ENCODE measurements at places on chromosomes 3 and 15.
A peak's percentile ranks its signal among the peaks of the same experiment; 100 is the strongest.

DNA sequence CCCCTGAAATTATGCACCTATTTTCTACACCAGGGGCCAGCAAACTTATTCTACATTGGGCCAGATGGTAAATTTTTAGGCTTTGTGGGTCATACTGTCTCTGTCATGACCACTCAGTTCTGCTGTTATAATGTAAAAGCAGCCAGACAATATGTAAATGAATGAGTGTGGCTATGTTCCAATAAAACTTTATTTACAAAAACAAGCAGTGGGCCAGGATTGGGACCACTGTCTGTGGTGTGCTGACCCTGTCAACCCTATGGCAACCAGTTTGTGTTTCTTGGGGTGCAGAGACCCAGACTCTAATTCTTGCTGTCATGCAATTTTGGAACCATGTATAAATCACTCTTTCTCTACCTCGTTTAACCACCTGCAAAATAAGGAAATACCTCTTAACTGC is 74.7 kb downstream of the LRIG1 start:
- DNase-seq = no peak

GRCh38 chr15:25796395-25796794 is 66.7 kb downstream of the ATP10A start:
- DNase-seq = no peak

DNA sequence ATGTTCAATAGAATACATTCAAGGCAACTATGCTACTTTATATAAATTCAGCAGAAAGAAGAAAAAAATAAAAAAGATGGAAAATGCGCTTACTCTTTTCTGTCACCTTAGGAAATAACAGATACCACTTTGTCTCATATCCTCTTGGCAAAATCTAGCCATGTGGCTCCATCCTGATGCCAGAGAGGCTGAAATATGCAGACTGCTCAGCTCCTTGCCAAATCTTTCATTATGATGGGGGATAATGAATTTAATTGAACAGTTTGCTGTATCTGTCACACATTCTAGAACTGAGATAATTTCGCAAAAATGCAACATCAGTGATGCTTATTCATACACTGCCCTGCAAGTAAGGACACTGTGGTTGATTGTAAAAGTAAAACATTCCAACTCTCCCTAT is 1081.5 kb downstream of the PLOD2 start:
- no peak for DNase-seq

- DNase-seq = peak; percentile 51
Measured at GRCh38 chr3:71582612-71583565, 639 bp downstream of the FOXP1 start.

DNA sequence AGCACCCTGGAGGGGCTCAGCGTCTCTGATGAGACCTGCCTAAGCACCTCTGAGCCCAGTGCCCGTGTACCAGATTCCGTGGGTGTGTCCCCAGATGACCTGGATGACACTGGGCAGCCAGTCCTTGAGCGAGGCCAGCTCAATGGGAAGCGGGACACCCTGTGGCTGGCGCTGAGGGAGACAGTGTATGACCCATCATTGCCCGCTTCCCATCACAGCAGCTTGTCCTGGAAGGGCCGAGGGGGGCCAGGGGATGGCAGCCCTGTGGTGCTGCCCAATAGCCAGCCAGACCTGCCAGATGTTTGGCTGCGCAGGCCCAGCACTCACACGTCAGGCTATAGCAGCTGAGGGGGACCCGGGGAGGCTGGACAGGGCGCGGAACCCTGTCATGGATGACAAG is 12.0 kb downstream of the DISP2 start:
- DNase-seq = no peak

GRCh38 chr3:187465503-187465902 is 97.3 kb downstream of the RTP4 start:
- DNase-seq = no peak

DNA sequence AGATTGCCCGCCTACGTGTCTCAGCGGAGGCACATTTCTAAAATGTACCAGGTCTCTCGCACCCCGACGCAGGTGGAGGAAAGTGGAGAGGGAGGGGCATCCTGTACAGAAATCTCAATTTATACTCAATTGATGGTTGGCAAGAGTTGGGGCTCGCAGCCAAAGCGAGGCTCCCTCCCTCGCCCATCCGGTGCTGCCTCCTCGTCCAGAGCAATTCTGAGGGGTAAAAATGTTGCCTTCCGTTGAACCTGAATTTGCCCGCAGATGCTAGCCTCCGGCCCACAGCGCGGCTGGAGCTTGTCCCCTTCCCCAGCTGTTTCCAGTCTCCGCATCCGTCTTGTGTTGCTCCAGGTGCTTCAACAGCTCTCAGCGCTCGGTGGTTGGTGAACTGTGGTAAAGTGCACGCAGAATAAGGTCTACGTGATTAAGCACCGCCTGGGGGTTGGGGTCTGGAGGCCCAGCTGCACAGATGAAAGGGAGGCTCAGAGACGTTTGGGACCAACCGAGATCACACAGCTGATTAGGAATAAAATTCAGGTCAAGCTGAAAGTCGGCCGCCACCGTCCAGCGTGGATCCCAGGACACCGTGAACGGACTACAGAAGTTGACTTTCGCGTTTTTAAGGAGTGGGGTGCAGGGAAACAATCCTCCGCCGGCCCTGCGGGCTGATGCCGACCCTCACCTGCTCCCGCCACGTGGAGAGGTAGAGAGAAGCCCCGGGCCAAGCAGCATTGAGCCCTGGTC is 846 bp upstream of the POLG start:
- DNase-seq = peak; percentile 55

DNA sequence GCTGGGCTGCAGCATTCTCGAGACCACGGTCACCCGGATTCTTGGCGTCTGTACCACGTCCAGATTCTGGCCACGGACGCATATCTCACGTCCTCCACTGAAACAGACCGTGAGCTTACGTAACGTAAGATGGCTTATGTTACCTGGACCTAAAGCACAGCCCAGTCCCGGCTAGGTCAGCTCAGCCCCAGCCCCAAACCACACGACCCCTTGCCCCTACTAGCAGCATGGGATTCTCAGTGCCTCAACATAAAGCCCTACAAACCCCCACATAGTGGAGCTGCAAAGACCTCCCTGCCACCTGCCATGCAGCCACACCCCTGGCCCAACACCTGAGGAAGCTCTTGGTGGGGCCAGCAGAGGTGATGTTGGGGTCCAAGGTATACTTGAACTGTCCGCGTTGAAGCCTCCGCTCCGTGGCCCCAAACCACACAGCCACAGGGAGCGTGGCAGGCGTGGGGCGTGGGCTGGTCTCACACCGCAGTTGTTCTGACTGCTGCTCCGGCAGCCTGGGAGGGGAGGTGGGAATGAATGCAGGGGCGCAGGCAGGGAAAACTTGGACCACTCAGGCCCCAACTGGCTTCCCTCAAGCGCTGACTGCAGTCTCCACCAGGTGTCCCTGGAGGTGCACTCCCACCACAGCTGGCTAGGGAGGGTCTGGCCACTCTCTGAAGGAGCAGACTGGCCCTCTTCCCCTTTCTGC is 14.5 kb downstream of the PLXNB1 start:
- DNase-seq = no peak

DNA sequence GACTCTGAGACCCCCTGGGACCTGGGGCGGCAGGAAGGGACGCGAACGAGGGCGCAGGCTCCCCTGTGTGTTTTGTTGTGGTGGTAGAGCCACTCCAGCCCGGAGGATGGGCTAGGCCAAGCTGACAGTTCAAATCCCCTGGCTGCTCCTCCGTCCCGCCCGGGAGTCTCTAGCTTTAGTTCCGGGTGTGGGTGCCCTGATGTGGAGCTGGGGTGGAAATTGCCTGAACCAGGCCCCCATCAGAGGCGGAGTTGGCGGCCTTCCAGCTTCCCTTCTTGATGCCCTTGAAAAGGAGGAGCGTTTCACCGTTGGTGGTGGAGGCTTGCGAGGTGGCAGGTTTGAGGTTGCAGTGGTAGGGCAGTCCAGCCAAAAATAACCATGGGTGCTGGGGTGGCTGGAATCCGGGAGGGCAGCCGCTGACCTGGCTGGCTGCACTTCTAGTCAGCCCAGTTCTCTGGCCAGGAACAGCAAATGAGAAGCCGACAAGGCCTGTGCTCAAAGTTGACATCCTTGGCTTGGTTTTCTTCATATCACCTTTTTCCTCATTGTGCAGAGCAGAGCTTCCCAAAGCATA is 817 bp downstream of the CLK3 start:
- DNase-seq = no peak

DNA sequence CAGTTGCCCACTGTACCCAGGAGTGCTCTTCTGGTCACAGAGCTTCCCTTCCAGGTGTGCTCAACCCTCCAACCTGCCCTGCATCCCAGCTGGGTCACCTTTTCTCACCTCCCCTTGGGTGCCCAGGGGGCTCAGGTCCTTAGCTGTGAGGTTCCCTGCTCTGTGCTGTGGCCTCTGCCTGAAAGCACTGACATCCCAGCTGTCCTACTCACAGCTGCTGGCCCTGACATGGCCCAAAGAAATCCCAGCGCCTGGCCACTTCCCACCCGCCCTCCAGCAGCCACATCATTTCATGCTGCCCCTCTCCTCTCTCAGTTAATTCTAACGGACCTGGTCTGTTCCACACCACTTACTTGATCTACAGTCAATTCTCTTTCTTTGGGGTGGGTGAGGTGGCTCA is 79.9 kb downstream of the ISG20 start:
- DNase-seq = no peak

DNA sequence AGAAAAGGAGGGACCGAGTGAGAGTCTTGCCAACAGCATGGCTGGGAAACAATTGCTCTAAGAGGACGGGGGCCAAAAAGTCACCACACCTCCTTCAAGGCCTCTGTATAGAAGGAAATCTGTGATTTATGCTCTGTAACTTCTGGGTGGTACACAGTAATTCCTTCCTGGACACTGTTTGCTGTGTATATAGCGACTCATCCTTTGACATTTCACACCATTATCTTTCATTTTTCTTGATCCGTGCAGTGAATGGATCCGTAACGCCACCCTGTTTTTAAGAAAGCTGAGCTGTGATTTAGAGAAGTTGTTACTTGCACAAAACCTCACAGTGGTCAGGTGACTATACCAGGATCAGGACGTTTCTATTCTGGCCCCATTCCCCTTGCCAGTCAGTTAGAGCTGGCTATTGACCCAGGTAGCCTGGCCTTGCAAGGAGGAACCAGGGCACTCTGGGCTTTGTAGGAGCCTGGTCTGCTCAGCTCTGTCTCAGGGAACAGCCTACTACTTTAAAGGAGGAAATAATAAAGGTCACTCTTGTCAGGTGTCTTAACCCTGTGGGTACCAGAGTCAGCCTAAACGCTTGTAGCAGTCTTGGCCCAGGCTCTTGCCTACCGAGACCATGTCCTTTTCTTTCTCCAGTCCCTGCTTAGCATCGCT is 86.5 kb upstream of the MYZAP start:
- DNase-seq = no peak

DNA sequence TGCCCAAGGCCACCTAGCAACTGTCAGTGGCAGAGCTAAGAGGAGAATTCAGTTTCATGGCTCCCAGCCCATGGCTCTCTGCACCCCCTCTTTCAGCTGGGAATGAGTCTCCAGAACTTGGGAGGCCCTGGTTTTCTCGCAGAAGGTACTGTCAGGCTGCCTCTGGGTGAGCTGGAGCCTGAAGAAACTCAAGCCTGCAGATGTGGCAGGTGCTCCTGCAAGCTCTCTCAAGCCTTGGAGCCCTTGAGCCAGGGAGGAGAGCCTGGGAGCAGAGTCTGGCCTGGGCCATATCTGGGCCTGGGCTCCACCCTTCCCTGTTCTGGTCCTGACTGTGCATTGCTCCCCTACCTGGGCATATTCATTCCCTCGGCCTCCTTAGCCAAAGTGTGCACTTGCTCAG is 74.4 kb upstream of the TLE3 start:
- no peak for DNase-seq

GRCh38 chr3:127886231-127886955 is 28.6 kb upstream of the KBTBD12 start:
- DNase-seq = peak; percentile 50

- DNase-seq = no peak
Measured at GRCh38 chr3:72018343-72018984, 233.5 kb upstream of the PROK2 start.

- DNase-seq = no peak
Measured at GRCh38 chr15:87031540-87032230, 952.0 kb downstream of the AGBL1 start.

DNA sequence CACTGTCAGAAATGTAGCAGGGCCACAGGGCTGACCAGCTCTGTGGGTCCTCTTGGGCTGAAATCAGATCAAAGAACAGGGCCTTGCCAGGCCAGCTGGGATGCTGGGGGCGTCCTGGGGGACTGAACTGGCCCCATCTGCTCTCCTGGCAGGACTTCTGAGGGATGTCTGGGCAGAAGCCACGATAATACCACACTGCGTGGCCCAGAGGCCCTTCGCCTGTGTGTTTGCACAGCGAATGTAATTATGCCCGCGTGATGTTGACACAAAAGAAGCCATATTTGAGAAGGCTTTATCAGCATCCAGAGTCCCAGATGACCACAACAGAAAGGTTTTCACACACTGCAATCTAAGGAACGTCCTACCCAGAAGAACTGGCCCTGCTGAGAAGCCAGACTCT is 174.0 kb downstream of the RAB11A start:
- no peak for DNase-seq

DNA sequence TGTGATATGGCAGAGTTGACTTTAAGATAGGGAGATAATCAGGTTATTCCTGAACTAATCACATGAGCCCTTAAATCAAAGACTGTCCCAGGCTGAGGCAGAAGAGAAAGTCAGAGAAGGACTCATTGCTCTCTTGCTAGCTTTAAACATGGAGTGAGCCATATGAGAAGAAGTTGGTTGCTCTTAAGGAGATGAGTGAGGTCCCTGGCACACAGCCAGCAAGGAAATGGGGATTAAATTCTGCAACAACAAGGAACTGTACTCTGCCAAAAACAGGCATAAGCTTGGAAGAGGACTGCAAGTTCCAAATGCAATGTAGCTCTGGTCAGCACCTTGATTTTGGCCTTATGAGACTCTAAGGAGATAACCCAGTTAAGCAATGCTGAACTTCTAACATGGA is 457.0 kb downstream of the PLOD2 start:
- DNase-seq = no peak

DNA sequence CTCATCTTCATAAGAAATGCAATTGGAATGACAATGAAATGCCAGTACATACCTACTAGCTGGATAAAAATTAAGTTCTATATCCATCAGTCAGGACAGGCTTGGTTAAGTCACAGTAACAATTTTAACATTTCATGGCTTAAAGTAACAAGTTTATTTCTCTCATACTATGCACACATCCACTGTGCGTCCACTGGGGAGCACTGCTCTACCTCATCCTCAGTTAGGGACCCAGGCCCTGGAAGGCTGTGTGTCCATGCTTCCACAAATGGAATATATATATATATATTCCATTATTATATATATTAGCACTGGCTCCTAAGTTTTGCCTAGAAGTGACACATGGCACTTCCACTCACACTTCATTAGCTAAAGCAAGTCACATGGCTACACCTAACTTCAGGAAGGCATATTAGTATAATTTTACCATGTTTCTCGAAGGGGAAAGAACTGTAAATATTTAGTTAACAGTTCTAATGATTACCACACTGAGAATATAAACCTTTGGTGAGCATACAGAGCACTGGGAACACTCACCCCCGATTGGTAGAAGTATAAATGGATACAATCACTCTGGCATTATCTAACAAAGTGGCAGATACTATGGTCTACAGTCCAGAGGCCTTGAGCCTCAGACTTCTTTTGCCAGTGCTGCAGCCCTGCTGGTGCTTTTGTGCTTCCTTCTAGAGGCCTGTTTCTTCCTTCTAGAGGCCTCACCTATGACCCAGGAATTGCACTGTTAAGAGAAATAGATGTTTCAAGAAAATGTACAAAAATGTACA is 28.6 kb downstream of the AP3S2 start:
- no peak for DNase-seq
